Epithelial cell of esophagus (primary cell): ENCODE measurements at places on chromosomes 2 and 18.

GRCh38 chr2:233973786-233974185 is 56.6 kb downstream of the TRPM8 start:
- no peak for DNase-seq

DNA sequence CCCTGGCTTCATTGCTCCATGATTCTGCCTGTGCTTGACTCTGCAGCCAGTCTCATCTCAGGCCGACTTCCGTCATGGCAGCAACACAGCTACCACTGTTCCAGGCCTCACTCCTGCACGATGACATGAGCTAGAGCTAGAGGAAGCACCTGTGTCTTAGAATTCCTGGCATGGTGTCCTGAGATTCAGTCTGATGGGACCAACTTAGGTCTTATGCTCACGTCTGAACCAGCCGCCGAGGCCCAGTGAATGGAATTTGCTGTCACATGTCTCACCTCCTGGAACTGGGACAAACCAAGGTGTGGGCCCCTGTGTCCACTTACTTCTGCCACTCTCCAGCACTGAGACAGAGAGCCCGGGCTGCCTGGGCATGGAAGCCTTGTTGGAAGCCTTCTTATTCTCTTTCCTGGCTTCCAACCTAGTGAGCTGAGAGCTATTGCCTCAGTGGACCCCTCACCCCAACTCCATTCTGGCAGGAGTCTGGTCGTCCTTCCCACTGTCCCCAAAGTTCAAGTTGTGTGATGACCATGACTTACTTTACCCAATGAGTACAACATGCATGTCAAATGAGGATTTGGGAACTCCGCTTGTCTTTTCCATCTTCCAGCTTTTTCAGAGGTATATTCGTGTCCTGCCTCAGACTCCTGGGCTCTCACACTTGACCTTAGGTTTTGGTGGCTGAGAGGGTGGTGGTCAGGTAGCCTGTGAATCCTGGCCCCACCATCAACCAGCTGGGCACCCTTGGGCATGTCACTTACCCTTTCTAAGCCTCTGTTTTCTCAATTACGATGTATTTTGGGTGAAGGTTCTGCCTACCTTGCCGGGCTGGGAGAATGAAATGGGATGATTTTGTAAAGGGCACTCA is 39.1 kb upstream of the HS6ST1 start:
- DNase-seq, result no peak

GRCh38 chr2:86305915-86306254 is 31.5 kb downstream of the REEP1 start:
- DNase-seq, result no peak

DNA sequence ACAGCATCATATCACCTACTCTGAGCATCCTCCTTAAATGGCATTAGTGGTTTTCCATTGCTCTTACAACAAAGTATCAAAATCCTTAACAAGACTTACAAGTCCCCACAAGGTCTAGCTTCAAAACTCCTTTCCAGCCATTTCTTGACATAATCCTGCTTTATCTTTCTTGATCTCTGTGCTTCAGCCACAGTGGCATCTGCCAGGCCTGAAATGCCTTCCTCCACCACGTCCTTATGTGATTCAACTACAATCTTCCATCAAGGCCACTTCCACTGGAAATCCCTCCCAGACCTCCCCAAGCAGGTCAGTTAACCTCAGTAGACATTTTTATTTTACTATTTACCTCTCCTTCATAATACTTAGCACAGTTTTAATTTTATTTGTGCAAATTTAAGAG is 83.8 kb upstream of the CCDC150 start:
- no peak for DNase-seq

DNA sequence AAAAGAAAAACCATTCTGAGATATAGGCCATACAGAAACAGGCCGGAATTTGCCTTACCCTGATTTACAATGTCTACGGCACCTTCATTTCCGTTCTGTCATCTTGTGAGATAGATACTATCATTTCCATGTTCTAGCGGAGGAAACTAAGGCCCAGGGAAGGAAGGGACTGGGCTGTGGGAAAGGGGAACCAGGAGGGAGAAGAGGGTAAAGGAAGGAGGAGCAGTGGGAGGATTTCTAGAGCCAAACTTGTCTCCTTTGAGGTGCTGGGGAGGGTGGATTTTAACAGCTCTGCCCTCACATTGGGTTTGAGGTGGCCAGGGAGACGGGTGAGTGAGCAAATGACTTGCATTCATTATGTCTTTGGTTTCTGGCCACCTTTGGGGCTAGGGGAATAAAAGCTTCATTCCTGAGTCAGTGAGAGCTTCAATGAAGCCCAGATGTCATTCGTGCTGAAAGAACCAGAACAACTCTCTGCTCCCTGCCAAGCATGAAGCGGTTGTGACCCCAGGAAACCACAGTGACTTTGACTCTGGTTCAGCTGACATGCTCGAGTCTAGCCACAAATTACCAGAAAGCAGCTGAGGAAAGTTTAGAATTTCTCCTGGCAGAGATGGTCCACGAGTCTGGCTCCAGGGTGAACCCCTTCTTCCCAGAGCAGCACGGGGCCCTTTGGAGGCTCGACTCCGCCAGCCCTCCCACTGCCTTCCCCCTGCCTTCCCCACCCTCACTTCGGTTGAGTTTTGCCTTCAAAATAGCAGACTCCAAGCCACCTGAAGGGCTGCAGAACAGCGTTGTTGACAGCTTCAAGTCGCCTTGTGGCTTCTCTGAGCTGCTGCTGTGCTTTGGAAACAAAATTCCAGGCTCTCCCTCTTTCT is 3.8 kb downstream of the ACTG2 start:
- no peak for DNase-seq
